Coronary artery (tissue), 2 donors: ENCODE measurements at places on chromosomes 3 and 15.

- DNase-seq, result no peak
Observed at GRCh38 chr3:175200391-175201095, 341.4 kb downstream of the NAALADL2 start.

DNA sequence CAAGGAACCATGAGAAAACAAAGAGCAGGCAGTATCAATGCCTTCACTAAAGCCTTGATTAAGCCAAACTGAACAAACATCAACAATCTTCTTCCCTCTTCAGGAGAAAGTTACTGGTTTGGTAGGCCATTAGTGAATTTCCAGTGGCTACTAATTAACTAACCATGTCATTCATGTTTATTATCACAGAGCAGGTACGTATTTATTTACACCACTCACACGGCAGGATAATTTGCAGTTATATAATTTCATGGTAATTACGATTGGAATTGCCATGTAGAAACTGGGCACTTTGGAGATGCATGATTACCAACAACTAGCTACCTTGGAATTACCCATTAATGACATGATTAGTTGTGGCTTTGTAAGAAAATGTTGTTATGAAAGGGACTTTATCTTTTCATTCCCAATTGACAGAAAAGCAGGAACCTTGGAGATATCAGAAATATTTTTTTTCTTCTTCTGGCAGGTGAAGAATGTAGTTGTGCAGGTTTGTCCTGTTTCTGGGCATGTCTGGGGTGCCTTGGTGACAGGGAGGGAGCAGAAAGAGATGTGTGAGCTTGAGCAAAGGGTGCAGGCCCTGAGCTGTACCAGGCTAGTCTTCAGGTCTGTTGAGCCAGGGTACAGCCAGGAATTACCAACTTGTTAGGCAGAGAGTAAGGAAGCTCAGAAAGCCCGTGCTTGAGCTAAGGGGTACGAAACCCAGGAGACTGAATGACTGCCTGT lies 310.7 kb downstream of the RORA start:
- DNase-seq, result no peak

GRCh38 chr3:183584246-183584913 lies 28.9 kb upstream of the KLHL6 start:
- no peak for DNase-seq

- no peak for DNase-seq
Observed at GRCh38 chr3:149085828-149086231, 503 bp downstream of the HLTF start.

DNA sequence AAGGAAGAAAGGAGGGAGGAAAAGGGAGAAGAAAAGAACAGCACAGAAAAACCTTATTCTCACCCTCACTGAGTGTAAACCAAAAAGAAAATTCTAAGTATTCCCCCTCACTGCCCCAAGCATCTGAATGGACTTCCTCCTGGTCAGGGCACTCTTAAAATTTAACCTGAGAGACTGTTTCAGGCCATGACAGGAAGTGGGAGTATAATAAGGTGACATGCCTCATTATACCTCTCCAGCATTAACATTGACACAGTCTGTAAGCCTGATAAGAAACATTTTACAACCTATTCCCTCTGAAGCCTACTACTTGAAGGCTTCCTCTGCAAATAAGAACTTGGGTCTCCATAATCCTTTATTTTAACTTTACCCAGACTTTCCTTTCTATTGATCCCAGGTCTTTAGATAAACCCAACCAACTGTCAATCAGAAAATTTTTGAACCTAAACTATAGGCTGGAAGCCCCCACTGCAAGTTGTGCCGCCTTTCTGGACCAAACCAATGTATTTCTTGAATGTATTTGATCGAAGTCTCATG lies 41.7 kb downstream of the SLCO2A1 start:
- no peak for DNase-seq

GRCh38 chr3:107153981-107154380 lies 223.3 kb upstream of the CCDC54 start:
- DNase-seq, result no peak

- DNase-seq, result peak; percentile 84
Observed at GRCh38 chr3:23805633-23806533, at the start of gene UBE2E1. Gene UBE2E1, plus strand, starts transcription at chr3:23805955. Its CDS starts 1,315 bp downstream, at chr3:23807270.

GRCh38 chr3:171347301-171348039 lies 112.7 kb downstream of the TNIK start:
- no peak for DNase-seq

GRCh38 chr3:36876181-36876936 lies 68.5 kb downstream of the TRANK1 start:
- DNase-seq, result no peak

DNA sequence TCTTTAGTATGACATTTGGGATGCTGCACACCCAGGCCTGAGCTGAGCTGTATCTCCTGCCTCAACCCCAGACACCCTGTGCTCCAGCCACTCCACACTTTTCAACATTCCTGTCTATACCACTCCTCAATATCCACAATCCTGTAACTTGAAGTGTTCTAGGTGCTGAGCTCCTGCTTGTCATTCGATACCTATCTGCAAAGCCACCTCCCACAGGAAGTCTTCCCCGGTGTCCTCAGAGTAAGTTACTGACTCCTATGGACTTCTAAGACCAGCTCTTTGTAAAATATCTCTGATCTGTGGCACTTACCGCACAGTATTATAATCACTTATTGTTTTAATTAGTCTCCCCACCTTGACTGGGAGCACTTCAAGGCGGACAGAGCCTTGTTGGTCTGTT lies 1.2 kb upstream of the CAV3 start:
- DNase-seq, result peak; percentile 24

DNA sequence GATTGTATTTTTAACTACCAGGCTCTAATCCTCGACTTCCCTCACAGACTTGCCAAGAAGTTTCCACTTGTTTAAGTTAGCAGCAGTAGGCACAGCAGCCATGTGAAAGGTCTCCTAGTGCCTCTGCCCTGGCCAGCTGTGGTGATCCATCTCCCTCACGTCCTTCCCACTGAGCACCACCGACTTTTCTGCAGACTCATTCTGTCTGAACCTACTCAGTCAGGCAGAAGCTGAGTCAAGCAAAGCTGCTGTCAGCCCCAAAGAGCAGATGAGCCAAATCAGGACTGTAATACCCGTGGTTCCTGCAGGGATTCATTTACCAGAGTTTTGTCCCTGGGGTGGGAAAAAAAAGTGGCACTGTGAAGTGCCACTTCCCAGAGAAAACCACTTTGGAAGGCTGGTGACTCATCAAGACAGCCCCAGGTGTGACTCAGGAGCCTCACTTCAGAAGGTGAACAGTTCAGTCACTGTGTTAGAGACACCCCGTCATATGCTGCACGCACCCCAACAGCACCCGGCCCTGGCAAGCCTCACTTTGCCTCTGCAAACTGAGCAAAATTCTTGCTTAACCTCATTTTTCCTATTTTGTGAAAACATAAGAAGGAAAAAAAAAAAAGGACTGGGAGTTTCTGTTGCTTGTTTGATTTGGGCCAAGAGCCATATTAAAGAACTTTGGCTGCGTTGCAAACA lies 76.0 kb downstream of the WWTR1 start:
- DNase-seq, result peak; percentile 79

DNA sequence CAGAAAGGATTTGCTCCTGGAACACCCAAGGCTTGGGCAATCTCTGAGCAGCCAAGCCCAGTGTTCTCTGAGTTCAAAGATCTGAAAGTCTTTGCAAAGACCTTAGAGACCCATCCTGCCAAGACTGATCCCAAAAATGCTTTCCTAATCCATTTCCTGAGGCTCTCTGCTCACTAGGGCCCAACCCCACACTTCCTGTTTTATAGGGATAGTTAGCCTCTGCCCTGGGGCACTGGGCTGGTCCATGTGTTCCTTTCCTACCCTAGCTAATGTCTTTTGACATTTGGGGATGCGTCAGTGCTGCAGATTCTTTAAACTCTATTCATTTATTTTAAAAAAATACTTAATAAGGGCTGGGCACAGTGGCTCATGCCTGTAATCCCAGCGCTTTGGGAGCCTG lies 372.7 kb downstream of the ROBO2 start:
- DNase-seq, result no peak

DNA sequence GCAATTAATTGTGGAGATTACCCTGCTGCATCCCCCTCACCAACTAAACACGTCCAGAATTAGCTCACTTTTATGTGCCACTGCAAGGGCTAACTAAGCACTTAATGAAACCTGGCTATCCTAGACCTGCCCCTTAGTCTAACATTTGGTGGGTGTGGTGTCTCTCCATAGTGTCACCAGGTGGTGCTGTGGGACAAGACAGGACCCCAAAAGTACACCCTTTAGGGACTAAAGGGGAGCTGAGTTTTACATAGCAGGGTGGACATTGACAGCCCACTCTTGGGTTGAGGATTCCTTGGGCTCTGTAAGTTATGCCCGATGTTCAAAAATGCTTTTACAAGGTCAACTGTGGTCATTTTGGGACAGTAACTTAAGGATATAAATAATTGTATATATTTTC lies 5.7 kb downstream of the DUT start:
- DNase-seq, result no peak
